ENCODE measurements at places on chromosomes 13 and 19.

- DNase-seq, result peak; percentile 45
These were observed at the start of gene ZNF587B for GRCh38 chr19:57830071-57830602. ZNF587B (plus strand) TSS chr19:57830299; CDS start chr19:57830529, 230 bp downstream.

- peak; percentile 68 for DNase-seq
These were observed 1.8 kb upstream of the CEACAM8 start for GRCh38 chr19:42596391-42597072.

DNA sequence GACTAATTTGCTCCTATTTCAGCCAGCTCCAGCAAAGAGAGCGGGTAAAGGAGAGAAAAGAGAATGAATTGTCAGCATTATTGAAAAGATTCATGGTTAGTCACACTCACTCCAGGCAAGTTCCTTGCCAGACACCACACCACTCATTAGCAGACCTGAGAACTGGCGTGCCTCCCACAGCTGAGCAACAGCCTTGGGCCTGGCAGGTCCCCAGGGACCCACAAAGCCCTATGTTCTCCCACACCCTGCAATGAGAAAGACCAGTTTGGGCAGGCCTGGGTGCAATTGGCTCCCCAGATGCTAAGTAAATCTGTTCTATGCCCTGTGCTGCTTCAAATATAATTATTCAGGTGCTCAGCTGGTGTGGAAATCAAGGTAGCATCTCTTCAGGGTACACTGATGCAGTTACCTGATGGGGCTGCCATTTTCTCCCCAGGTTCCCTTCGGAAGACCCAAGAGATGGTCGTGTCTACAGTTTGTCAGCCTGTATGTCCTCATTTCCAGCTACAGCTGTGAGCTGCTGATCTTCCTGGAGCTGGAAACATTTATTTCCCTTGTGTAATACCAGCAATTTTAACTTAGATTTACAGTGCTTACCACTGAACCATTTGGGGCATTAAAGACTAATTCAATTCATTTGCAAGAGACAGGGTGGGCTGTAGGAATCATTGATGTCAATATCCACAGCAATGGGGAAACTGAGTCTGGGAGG lies 405.0 kb downstream of the COG6 start:
- no peak for DNase-seq

DNA sequence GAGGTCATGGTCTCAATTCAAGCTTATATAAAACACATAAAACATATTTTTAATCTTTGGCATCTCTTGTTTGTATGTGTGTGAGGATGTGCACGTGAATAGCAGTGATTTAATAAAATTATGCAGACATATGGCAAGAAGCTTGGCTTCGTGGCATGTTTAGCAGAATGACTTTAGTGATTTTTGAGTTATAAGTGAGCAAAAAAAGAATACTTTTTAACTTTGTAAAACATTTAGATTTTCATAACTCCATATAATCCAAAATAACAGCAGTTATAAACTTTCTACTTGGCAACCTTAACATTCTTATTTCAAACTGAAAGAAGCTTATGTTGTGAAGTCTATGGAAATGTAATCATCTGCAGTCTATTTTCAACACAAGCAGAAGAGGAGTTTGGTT lies 120.6 kb downstream of the SLITRK1 start:
- DNase-seq, result no peak

DNA sequence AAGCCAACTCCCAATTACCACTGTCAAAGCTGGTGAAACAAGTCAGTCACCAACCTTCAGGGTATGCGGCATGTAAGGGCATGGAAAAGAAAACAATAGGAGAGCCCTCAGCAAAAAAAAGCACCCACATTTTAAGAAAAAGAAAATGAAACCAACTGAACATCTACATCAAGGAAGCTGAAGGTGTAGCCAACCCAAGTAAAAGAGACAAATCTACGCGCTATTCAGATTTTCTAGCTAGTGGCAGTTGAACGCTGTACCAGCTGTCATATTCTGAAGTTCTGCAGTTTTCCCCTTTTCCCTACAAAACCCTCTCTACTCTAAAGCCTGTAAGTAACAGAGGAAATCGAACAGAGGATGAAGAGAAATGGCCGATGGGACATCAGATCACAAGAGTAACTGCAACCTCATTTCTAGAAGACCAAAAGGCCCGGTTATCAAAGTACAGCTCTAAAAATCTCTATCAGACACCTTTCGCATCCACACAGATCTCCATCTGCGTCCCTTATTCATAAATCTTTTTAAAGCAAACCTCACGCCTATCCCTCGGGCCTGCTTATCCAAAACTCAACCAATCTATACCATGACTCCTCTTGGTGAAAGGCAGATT lies 1.4 kb downstream of the MYCBP2 start:
- no peak for DNase-seq

DNA sequence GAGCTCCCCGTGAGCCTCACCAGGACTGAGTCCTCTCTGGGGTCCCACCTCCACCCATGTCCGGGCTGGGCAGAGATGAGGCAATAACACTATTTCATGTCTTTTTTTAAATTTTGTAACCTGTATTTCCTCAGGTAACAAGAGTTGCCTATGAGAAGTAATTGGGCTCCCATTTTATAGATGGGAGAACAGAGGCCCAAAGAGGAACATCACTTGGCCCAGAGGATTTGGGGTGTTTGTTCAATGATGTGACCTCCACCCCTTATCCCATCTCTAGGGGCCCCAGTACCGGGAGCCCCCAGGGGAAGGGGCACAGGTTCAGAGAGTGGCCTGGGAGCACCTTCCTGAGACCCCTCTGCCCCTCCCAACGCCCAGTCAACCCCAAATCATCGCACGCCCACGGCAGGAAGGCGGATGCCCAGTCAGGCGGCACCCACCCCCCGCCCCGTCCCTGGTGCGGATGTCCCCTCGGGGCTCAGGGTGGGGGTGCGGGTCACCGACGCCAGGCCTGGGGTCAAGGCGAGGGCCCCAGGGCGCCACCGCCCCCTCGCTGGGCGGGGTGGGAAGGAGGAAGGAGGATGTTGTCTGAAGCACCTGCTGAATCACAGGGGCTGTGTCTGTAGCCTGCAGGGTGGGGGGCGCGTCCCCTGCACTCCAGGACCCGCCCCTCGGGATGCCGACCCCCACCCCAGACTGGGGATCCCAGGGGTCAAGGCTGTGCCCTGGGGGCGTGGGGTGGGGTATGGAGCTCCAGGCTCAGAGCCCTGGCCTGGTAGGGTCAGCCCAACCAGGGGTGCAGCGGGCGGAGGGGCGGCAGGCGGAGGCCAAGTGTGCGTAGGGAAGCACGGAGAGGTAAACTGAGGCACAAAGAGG lies 9.0 kb upstream of the CIRBP start:
- DNase-seq, result no peak

- no peak for DNase-seq
These were observed 2.8 kb downstream of the RSPH6A start for GRCh38 chr19:45812297-45812696.

GRCh38 chr13:69912630-69913029 lies 195.0 kb upstream of the ATXN8OS start:
- no peak for DNase-seq

DNA sequence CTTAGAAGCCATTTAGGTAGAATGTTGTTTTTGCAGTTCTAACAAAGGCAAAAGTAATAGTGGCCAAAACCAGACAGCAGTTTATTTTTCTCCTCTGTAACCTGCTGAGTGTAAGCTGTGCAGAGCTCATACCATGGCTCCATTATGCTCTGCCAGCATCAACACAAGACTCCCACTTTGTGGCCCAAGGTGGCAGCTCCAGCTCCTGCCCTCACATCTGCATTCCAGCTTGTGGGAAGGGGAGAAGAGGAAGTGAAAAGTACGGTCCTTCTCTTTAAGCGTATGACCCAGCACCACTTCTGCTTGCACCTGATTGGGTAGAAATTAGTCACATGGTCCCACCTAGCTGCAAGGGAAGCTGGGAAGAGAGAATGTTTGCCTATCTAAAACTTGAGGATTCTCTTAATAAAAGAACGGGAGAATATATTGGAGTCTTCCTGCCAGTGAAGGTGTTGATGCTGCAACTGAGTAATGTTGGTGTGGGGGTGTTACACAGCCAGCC lies 19.2 kb downstream of the ADGRE1 start:
- DNase-seq, result no peak

- DNase-seq, result no peak
These were observed 1.7 kb upstream of the SLITRK5 start for GRCh38 chr13:87669379-87669978.

All from activated CD4-positive, CD25-positive, alpha-beta regulatory T cell treated with anti-CD3 and anti-CD28 coated beads, Interleukin-2, amount 50 U/mL, for 72 hours (primary cell).